ENCODE measurements at places on chromosomes 1 and 21.

- no peak for DNase-seq
Measured at GRCh38 chr1:92481599-92481925, 5.2 kb downstream of the GFI1 start.

DNA sequence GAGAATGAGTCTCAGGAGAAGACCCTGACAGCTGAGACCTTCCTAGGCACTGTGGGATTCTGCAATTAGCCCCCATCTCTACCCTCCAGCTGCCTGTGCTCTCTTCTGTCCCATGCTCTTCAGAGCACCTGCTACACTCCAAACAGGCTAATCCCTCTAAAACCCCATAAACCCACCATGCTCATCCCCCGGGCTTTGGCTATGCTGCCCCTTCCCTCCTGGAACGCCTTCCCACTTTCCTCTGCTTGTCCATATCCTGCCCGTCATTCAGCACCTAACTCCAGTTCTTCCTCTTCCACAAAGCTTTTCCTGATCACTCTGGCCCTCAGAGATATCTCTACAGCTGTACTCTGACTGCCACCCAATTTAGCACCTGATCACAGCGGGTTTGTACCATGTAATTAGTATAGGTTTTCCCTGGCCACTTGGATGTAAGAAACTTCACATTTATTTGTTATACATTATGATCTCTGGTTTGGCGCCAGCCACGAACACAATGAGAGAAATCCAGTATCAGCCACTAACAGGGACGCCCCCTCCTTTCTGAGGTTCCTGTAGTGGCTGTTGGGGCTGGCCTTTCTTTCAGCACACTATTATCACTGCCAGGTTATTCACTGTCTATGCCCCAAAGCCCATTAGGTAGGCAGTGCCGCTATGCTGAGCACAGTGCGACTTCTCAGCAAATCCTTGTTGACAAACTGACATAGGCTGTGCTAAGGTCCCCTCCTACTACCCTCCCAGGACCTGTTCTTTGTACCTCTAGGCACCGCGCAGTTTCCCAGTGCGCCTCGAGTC lies 45.1 kb downstream of the CDC7 start:
- DNase-seq = no peak

DNA sequence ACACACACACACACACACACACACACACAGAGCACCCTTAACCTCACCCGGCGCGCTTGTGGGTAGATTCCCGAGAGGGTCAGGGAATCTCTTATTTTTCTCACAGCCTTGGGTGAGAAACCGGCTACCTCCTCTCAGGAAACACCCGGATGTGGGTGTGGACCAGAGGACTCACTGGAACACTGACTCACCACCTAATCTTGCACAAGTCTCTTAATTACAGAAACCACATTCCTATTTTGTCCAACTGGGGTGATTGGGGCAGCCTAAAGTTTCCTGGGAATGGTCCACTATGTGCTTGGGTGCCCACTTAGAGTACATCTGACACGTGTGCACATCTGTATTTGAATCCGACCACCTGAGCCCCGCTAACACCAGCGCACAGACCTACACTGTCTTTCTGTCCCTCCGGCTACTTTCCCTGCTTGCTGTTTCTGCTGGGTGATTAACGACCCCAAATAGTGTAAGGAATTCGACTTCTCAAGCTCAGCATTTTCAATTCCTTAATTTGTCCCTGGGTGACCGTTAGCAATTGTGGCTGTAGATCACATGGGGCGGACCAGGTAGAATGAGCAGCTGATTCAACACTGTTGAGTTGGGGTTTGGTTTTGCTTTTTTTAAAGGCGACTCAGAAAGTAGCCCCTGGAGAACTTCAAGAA lies 14.0 kb upstream of the TBX15 start:
- DNase-seq = no peak

- DNase-seq = no peak
Measured at GRCh38 chr1:24052220-24052619, 59.7 kb downstream of the MYOM3 start.

DNA sequence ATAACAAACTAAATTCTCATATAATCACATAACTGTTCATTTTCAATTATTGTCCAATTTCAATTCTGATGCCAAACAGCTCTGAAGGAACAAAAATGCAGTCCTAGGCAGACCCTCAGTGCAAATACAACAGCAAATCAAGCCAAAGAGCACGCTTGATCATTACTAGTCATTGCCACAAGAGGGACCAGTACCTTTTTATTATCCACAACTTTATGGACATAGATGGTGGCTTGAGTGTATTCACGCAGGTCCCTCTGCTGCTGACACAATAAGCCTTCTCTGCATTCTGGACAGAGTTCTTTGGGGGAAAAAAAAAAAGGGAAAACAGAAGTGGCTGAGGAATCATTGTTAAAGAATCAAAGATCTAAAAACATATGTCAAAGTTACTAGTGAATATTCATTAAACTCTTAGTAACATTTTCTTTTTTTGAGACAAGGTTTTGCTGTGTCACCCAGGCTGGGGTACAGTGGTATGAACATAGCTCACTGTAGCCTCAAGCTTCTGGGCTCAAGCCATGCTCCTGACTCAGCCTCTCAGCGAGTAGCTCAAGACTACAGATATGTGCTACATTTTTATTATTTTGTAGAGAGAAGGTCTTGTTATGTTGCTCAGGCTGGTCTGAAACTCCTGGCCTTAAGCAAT lies 34.3 kb upstream of the RAP1GAP start:
- DNase-seq = peak; percentile 64

- no peak for DNase-seq
Measured at GRCh38 chr1:75984781-75985180, 52.6 kb upstream of the ASB17 start.

DNA sequence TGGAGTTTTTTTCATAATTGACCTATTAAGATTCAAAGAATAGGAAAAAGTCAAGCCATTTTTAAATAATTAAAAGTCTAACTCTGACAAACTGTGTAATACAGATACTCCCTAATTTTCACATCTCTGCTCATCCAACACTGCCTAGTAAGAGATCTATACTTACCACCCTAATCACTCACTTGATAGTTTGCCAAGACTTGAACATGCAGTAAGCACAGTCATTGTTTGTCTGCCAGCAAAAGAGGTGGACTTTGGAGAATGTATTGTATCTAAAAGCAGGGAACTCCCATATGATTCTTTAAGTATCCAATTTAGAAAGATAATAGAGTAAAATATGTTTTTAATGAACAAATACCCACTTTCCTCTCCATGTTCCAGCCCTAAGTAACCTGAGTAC lies 15.5 kb downstream of the TMEM59 start:
- DNase-seq = no peak

- DNase-seq = no peak
Measured at GRCh38 chr1:54332781-54333585, 73.2 kb downstream of the SSBP3 start.

- DNase-seq = peak; percentile 48
Measured at GRCh38 chr1:162070825-162071224, 1.3 kb downstream of the NOS1AP start.

GRCh38 chr1:155010211-155010918 lies 7.8 kb downstream of the ZBTB7B start:
- DNase-seq = no peak

GRCh38 chr1:39164256-39164655 lies 40.2 kb upstream of the MACF1 start:
- no peak for DNase-seq

DNA sequence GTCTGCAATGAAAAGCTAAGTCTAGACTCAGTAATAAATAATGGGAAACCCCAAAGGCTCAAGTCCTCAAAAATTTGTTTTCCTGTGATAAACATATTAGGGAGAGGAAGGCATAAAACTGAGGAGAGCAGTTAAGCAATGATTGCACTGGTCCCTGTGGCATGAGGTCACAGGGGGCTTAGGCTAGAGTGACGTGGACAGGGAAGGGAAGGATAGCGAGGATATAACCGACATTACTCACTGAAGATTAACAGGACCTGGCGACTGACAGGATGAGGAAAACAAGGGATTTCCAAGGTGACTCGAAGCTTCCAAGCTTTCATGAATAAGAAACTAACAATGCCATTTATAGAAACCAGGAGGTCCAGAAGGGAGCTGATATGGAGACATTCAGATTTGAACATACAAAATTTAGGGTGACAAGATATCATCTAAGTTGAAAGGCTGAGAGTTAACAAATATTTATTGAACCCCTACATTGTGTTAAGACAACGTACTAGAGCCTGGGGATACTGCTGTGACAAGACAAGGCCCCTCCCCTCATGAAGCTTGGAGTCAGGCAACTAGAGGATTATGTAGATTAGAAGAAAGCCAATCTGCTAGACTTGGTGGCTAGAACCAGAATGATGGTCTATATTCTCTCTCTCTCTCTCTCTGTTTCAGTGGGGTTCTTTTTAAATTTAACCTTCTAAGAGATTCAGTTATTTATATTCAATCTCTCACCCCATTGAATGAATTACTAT lies 33.2 kb upstream of the PKN2 start:
- DNase-seq = no peak

- DNase-seq = peak; percentile 92
Measured at GRCh38 chr1:231934797-231935196, 308.2 kb downstream of the DISC1 start.

DNA sequence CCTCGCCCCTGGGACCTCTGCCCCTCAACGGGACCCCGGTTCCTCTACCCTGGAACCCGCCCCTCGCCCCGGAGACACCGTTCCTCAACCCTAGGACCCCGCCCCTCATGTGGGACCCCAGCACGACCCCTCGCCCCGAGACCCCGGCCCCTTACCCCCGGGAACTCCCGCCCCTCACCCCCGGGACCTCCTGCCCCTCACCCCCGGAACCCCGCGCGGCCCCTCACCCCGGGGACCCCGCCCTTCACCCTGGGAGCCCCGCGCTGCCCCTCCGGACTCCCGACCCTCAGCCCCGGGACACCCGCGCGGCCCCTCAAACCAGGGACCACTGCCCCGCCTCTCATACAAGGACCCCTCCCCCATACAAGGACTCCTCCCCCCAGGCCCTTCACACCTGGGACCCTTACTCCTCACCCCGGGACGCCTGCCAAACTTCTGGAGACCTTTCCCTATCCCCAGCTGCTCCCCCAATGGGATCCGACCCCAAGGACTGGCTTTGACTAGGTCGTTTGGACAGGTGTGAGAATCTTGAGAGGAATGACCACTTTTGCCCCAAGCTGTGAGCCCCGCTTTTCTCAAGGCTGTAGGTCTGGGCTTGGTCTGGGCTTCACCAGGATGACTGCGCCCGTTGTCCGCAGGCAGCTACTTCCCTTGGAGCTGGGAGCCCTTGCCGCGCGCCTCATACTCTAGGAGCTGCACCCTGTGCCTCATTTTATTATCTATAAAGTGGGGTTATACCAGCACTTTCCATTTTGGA lies 843 bp downstream of the DIP2A start:
- DNase-seq = peak; percentile 32

DNA sequence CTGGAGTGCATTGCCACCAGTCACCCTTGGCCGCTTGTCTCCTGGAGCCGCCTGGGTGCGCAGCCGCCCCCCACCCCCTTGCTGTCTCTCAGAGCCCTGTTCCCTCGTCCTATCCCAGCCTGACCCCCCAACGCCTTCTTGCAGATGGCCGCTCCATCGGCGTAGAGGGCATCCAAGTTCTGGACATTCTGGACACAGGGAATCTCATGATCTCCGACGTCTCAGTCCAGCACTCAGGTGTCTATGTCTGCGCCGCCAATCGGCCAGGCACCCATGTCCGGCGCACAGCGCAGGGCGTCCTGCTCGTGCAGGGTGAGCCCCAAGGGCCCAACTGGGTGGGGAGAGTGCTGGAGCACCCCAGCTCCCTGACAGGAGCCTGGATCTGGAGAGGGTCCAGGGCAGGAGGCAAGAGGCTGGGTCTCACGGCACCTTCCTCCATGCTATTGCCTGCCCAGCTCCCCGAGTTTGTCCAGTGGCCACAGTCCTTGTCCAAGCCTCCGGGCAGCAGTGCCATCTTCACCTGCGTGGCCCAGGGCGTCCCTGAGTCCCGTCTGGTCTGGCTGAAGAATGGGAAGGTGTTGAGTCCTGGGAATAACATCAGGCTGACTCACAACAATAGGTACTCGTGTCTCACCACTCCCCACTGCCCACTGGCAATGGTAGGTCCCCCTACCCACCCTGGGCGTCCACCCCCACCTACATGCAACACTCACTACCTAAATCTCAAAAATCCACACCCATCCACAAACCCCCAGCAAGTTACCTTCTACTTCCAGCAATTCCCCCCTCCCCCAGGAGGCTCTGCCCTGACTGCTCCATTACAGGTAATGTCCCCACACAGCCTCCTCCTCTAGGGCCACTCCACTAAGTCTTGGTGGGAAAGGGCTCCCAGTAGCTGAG lies 24.6 kb downstream of the SLC27A3 start:
- no peak for DNase-seq

DNA sequence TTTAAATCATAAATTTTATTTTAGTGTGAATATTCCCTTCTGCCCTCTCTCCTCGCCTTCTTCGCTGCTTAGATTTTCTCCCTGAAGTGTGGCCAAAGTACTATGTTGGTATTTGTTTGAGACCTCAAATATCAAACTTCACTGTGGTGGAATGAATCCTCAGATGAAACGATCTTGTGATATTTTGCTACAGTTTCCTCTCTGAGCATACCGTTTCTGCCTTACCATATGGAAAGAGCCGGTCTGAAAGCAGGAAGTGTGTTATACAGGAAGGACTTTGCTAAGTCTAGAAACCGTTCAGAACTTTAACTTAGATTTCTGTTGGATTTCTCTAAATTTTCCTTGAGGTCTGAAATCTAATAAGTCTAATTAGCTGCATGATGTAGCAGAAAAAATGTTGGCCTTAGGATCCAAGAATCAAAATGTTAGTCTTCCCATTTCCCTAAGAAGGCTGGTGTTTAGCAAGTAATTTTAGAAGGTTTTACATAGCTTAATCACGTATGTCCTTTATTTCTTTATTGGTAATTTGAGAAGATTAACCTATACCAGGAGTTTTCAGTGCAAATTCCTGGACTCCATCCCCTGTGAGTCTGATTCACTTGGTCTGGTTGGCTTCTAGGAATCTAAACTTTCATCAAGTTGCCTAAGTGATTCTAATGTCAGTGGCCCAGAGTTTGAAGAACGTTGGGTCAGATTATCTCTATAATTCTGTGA lies 30.7 kb downstream of the SDCCAG8 start:
- DNase-seq = no peak
